ENCODE measurements at places on chromosomes 6 and 20. TPM values are rescaled to one million over a fixed set of nuclear protein-coding genes. Genes with fewer than 3 reads are reported as not detected.

Gene GMPR
- 0.30 TPM for total RNA-seq

Gene L3MBTL1
- 1.1 TPM for total RNA-seq

Gene RBBP8NL
- not detected for total RNA-seq

Gene RIPOR2
- not detected for total RNA-seq

Gene HLA-DPA1
- total RNA-seq: not detected

Gene PKIB
- total RNA-seq: 0.66 TPM

Gene MYT1
- 0.05 TPM for total RNA-seq

Gene RAET1L
- 0.25 TPM for total RNA-seq

Gene GGTLC1
- total RNA-seq: not detected

Gene HLA-DOB
- 0.29 TPM for total RNA-seq

Gene XKR7
- not detected for total RNA-seq

Gene GPR63
- 0.61 TPM for total RNA-seq

Gene DEFB116
- not detected for total RNA-seq

Gene DOK5
- not detected for total RNA-seq

Gene DDO
- not detected for total RNA-seq

Gene MICA
- total RNA-seq: 29.4 TPM

Gene MAS1
- not detected for total RNA-seq

Gene TXLNB
- not detected for total RNA-seq

Gene RGS17
- total RNA-seq: 6.4 TPM

Gene SLC26A8
- not detected for total RNA-seq

Gene AHI1
- 12.3 TPM for total RNA-seq

Gene SIRPD
- total RNA-seq: not detected

Gene CYP39A1
- total RNA-seq: 0.06 TPM

Gene PERP
- 81.7 TPM for total RNA-seq

Gene RIMS4
- total RNA-seq: 1.6 TPM

Gene EEF1A2
- total RNA-seq: 141 TPM

Gene BCAS1
- total RNA-seq: 0.53 TPM

Gene NOX3
- total RNA-seq: not detected

Gene CNR1
- 0.33 TPM for total RNA-seq

Gene MCCD1
- not detected for total RNA-seq

Gene MROH8
- total RNA-seq: 0.79 TPM

Gene GATA5
- 0.69 TPM for total RNA-seq

Gene SEMG1
- not detected for total RNA-seq

Gene OR2H2
- not detected for total RNA-seq

Gene MEP1A
- not detected for total RNA-seq

Gene VSX1
- total RNA-seq: 0.56 TPM

Gene SLPI
- total RNA-seq: 14.6 TPM
